ENCODE measurements at places on chromosomes 2 and 18.

GRCh38 chr2:205914213-205915129 is 171.5 kb downstream of the INO80D start:
- no peak for DNase-seq

- DNase-seq, result no peak
Observed at GRCh38 chr2:127541809-127542208, 6.3 kb downstream of the MYO7B start.

DNA sequence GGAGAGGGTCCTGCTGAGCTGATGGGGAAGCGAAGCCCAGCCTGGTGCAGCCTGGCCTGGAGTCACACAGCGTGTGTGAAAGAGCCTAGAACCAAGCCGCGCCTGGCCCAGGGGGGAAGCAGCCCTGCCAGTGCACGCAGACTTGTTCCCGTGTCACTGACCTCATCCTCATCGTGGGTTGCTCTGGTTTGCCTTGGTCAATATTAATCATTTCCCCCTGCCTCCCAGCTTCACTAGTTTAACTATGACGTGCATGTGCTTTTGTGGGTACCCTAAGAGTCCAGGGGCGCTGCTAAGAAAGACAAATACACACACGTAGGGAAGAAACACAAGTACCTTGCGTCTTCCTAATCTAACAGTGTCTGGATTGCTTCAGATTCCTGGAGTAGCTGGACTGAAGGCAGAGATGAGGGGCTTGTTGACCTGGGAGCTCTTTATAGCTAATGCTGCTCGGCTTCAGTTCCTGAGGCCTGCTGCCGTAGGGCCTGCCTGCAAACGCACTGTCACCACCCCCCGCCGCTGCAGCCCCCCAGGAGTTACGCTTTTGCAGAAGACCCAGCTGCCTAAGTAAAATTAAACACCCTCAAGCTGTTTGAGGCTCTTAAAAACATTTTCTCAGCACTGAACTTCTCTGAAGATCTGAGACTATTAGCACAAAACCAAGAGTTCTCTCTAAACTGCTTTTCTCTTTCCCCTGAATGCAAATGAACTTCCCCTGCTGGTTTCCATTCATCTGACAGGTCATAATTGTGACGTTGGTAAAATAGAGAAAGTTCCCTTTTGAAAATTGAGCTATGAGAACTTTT is 159.2 kb downstream of the FAM210A start:
- DNase-seq, result no peak

- no peak for DNase-seq
Observed at GRCh38 chr2:148936857-148937450, 61.9 kb downstream of the KIF5C start.

DNA sequence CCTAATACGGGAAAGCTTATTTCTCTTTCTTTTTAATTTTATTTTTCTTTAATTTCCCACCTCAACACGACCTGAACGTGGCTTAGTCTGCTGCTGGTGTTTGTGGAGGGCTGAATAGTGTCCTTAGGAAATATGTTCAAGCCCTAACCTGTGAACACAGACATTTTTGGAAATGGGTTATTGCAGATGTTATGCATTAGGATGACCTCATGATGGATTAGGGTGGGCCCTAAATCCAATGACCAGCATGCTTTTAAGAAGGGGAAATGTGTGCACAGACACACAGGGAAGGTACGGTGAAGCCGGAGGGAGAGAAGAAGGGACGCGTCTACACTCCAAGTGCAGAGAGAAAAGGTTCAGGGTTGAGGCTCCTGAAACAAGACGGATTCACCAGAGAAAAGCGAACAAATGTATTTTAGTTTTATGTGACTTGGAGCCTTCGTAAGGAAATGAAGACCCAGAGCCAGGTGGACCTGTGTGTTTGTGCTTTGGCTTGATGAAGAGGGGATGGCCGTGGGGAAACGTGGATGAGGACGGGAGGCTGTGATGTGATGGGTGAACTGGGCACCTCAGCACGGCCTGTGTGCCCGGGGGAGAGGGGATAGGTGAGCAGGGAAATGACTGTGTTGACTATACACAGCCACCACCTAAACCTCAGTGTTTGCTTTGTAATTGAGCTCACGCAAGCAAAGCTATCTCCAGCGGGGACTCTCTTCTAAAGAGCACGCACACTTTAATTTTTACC is 37.5 kb downstream of the RTP5 start:
- no peak for DNase-seq

- DNase-seq, result no peak
Observed at GRCh38 chr2:152950126-152950525, 231.7 kb downstream of the ARL6IP6 start.

GRCh38 chr2:69563021-69563420 is 80.5 kb downstream of the AAK1 start:
- DNase-seq, result no peak

DNA sequence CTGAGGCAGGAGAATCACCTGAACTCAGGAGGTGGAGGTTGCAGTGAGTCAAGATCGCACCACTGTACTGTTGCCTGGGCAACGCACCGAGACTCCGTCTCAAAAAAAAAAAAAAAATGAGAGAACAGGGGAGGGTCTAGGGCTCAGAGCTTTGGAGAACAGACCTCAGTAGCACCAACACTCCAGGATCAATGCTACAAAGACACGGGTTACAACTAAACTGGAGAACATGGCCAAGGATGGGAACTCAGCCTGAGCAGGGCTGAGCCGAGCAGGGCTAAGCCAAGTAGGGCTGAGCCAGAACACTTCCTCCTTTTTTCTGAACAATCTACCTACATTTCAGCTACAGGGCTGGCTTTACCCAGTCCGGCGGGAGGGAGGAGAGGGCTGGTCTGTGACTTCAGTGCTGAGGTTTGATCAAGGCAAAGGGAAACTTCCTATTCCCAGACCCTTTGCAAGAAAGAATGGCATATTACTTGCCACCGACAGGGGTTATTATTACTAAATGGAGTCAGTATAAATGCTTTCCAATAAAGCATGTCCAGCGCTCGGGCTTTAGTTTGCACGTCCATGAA is 2.9 kb upstream of the CASP8 start:
- DNase-seq, result no peak

- DNase-seq, result no peak
Observed at GRCh38 chr2:73084971-73085370, 13.5 kb upstream of the SFXN5 start.

GRCh38 chr2:24643051-24643450 is 150.1 kb downstream of the PTRHD1 start:
- DNase-seq, result no peak

- no peak for DNase-seq
Observed at GRCh38 chr2:33108483-33109443, 162.0 kb downstream of the LTBP1 start.

GRCh38 chr2:146451972-146452371 is 1392.9 kb upstream of the ACVR2A start:
- no peak for DNase-seq

- DNase-seq, result no peak
Observed at GRCh38 chr2:156322051-156322685, 10.4 kb downstream of the NR4A2 start.

- no peak for DNase-seq
Observed at GRCh38 chr2:43642363-43642762, 5.3 kb downstream of the PLEKHH2 start.

- DNase-seq, result no peak
Observed at GRCh38 chr2:127581050-127581345, 45.5 kb downstream of the MYO7B start.

GRCh38 chr2:100054426-100054825 is 88.0 kb downstream of the AFF3 start:
- no peak for DNase-seq

- DNase-seq, result no peak
Observed at GRCh38 chr2:101277111-101277510, 24.4 kb downstream of the CNOT11 start.

DNA sequence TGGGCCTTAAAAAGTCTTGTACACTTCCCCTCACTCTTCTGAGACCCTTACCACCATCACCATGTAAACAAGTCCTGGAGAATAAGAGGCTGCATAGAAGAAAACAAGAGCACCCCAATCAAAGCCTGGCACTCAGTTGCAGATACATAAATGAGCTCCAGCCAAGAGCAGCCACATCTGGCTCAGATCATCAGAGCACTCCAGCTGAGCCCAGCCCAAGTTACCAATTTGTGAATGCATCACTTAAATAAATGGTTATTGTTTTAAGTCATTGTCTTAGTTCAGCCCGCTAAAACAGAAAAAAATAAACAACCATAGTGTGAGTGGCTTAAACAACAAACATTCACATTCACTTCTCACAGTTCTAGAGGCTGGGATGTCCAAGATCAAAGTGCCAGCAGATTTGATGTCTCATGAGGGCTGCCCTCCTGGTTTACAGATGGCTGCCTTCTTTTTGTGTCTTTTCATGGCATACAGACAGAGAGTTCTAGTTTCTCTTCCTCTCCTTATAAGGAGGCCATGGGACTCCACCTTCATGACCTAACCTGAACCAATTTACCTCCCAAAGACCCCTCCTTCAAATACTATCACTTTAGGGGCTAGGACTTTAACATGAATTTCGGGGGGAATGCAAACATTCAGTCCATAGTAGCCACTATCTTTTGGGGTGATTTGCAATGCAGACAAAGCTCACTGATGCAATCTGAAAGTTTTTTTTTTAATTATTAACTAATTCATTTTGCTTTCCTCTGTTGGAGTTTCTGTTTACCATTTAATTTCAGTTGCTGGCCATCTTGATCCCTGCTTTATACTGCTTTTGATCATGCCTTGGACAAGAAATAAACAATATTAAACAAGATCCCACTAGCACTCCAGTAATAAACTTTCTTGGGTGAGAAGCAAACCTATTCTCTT is 187.5 kb upstream of the ACVR2A start:
- no peak for DNase-seq

DNA sequence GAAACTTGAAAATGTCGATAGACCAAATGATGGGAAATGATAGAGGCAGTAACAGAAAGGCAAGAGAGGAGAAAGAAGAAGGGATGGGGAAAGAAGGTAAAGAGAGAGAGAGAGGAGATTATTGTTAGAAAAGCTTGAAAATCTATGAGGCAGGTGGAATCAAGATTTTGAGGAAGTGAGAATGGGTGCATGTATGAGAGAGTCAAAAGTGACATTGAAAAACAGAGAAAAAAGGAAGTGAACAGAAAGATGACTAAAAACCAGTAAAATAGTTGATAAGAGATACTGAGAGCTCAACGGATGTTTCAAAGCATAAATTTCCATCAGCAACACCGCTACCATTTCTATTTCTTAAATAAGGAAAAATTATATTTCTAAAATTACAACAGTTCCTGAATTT is 327.4 kb upstream of the CWC22 start:
- DNase-seq, result no peak

DNA sequence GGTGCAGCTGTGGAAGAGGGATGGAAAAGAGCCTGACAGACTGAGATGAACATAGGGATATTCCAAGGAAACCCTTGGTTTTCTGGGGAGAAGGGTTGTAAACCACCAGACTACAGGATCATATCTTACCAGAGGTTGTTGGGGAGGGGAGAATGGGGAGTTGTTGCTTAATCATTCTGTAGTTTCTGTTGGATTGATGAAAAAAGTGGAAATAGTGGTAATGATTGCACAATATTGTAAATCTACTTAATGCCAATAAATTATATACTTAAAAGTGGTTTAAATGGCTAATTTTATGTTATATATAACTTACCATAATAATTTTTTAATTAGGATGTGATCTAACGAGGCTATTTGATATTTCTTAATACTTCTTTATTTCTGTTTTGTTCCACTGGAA is 800.9 kb downstream of the BCL11A start:
- DNase-seq, result no peak

- DNase-seq, result no peak
Observed at GRCh38 chr2:53075760-53076159, 691.8 kb upstream of the CHAC2 start.
